ENCODE measurements at places on chromosomes 1 and 21.

DNA sequence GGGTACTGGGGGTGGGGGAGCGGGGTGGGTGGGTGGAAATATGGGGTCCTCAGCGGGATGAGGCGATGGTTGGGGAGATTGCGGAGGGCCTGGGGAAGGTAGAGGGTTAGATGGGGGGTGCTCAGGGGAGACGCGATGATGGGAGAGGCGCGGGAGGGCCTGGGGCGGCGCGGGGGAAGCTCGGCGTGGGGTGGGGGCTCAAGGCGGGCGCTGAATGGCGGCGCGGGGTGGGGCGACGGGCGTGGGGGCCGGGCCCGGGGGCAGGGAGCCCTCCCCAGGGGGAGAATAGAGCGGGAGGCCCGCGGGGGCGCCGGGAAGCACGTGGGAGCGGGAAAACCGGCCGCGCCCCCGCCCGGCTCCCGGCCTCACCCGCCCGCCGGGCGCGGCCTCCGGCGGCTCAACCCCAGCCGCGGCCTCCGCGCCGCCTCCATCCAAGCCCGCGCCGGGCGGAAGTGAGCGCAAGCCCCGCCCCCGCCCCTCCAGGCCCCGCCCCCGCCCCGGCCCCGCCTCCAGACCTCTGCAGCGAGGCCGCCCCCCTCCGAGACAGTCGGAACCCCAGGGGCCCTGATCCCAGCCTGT lies at the start of gene FAAP20:
FAAP20 (minus strand) TSS at position 454 of the 579 bp plus-strand sequence; CDS start at position 431, 23 bp downstream.
- no peak for DNase-seq

DNA sequence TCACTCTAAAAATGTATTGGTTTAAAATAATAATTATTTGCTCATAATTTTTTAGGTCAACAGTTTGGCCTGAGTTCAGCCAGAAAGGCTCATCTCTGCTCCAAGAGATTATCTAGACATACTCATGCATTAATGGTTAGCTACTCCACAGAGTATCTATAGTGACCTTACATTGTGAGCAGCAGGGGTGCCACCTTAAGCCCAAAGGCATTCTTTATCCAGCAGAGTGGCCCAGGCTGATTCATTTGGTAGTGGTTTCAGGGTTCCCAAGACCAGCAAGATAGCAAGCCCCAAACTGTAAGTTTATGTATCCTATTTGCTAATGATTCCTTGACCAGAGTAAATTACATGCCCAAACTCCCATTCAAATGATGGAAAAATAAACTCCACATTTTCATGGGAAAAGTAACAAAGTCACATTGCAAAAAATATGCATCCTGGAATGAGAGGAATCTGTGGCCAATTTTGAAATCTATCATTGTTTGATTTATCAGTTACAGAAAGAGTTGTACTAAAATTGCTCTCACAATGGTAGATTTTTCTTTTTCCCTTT lies 182.6 kb upstream of the KCNK2 start:
- DNase-seq, result no peak

DNA sequence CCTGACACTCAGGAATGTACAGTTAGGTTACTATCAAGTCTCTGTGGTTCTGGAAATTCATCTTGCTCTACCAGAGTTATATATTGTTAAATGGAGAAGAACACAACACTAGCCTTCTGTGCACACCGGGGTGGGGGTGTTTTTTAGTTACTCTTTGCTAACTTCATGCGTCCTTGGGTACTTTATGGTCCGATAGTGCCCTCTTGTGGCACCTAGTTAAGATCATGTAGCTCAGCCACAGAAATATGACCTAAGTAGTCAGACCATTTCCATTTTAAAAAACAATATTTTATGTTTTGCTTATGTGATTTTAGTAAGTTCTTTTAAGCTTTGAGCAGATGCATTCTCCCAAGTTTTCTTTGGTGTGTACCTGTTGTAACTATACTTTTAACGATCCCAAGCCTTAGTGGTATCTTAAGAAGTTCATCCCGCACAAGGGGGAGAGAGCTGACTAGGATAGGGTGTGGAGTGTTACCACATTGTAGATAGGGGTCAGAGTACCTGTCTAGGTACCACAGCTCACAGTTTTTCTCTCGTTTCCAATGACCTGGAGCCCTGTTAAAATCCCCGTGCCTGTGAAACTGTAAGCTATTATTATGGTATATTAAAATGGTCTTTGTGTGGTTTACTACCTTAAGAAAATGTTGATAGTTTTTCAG lies 20.6 kb upstream of the SH3D21 start:
- DNase-seq, result no peak

DNA sequence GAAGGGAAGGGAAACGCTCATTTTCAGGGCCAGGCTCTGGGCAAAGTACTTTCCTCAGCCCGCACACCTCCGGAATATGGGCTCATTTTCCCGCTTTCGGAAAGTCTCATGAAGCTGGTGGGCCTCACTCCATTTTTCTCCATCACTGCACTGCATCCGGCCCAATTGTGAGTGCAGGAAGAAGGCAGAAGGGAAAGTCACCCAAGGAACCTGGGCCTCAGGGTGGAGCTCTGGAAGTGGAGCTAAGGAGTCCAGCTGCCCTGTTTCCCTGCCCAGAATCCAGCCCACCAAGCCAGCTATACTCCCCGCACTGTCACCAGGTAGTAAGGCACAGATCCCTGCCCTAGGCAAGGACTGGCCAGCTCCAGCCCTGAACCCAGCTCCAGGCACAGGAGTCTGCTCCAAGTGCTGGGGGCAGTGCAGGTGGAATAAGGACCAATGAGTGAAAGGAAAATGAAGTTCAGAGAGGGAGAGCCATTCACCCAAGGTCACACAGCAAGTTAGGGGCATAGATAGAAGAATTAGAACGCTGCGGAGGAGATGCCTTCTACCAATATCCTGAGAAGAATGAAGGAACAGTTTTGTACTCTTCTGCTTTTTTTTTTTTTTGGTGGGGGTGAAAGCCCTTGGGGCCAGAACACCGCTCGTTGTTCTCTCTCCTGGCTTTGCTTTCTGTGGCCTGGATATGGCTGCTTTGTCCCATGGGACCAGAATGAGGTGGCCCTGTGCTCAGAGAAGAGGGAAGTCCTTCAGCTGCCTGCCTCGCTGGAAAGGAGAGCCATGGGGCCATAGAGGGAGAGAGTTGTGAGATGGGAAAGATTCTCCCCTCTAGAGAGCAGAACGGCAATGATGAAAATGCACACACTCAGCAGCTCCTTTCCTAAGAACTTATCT lies 10.0 kb downstream of the LRP8 start:
- DNase-seq, result no peak

GRCh38 chr1:22971161-22971560 lies 1.5 kb downstream of the LACTBL1 start:
- DNase-seq, result no peak

DNA sequence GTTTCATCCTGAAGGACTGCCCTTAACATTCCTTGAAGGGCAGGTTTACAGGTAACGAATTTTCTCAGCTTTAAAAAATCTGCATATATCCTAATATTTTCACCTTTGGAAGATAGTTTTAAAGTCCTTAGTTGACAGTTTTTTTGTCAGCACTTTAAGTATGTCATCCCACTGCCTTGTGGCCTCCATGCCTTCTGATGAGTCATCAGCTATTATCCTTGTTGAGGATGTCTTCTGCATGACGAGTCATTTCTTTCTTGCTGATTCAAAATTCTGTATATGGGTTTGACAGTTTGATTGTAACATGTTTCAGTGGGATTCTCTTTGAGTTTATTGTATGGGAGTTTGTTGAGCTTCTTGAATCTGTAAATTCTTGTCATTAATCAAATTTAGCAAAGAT lies 500.6 kb downstream of the DISC1 start:
- DNase-seq, result no peak

- no peak for DNase-seq
These were observed 10.4 kb upstream of the IFNAR2 start for GRCh38 chr21:33219300-33219699.

DNA sequence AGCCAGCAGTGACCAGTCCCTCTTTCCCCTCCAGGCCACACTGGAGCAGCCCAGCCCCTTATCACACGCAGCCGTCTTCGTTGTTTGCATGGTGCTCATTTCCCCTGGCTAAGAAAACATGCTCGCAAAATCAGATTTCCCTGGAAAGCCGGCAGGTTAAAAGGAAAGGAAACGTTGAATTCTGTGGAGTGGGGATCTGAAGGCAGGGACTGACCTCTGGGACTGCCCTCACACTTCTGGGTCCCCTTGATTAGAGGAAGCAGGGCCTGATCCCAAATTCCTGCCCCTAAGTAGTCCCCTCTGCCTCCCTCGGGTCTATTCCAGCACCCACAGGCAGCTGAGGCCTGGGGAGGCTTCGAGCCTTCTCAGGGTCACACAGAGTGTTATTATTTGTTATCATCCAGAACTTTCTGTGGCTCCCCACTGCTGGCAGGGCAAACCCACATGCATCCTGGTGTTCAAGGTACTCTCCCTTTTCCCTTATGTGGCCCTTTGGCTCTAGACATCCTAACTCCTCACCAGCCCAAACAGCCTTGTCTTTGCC lies 125.2 kb upstream of the ZBTB40 start:
- no peak for DNase-seq

- peak; percentile 22 for DNase-seq
These were observed 195.0 kb downstream of the ROR1 start for GRCh38 chr1:63968663-63969440.

DNA sequence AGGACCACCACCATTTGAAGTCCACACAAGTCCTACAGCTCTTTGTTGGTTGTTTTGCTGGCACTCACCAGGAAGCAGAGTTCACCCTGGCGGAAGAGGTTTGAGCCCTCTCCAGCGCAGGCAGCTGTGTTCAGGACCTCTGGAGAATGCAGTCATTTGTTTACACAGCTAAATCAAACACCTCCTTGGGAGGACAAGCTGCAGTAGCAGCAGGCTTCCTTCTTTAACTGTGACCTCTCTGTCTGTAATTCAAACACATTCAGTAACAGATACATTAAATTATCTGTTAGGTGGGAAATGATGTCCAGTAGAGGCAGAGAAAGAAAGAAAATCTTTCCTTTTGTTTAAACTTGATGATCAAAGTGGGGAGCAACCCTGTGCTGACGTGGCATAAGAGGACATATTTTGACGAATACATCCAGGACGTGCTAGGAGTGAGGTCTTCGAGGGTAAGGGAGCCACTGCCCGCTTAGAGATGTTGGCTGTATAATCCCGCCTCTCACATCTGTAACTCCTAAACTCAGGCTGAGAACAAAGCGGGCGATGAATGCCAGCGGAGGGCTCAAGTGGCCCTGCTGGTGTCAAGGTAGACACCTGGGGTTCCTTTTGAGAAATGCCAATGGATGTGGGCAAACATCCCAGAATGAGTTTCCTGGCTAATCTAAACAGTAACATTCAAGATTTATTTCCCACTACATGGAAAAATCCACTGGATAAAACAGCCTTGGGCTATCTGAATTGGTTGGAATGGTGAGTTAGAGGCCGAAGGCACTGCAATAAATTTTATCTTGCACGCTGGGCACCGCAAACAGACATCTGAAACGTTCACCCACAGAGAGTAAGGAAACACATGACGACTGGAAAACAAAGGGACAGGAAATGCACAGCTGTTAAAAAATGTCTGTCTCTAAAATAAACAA lies 51.7 kb downstream of the ABCA4 start:
- DNase-seq, result no peak

DNA sequence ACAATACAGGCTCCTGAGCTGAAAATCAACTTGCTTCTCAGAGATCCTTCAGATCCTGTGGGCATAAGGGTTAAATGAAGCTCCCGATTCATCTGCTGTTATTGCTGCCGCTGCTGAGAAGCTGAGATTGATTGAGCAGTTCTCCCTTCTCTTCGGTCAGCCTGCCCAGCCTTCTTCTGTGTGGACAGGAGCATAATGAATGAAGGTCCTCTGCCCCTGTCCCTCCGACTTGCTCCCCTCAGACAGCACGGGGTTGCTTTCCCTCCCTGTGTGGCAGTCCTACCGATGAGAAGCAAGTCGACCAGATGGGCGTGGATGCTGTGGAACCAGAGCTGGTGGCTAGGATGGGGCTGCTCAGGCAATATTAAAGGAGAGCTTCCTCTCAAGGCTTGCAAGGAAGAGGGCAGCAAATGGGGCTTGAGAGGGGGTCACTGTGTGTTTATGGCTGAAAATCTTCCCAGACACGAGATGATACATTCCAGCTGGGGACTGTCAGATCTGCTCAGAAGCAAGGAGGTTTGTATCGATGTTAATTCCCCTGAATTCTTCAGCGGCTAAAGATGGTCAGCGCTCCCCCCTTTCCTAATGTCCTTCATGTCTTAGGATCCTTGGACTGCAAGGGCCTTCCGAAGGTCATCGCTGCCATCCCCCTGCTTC lies 63.9 kb upstream of the GOLT1A start:
- DNase-seq, result no peak

GRCh38 chr1:51249445-51249844 lies 13.4 kb downstream of the RNF11 start:
- no peak for DNase-seq

- DNase-seq, result no peak
These were observed 379 bp downstream of the PPCS start for GRCh38 chr1:42456754-42457089.

DNA sequence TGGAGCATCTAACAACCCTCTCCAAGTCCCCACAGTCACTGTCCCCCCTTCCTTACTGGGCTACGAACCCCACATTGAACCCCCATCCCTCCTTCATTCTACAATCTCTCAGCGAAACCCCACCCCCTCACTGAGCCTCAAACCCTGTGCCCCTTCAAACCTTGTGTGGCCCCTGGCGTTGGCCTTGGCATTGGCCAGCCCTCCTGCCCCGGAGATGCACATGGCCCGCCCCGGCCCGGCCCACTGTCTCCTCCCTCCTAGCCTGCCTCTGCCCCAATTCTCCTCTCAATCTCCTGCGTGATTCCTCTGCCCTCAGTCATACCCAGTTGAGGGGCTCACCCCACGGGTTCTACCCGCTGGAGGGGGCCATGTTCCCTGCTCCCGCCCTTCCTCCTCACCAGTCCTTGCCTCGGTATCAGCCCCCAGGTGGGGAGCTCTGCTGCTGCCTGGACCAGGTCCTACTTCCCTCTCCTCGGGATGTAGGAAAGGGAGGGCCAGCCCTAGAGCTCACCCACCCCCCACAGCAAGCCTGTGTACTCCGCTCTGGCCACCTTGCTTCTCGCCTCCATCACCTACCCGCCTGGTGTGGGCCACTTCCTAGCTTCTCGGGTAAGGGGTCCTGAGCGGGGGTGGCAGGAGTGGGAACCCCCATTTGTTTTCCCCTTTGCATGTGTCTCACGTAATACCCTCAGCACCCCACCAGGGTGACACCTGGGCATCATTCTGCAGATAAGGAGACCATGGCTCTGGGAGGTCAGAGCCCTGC lies 6.6 kb downstream of the CLCNKA start:
- DNase-seq, result no peak

- peak; percentile 62 for DNase-seq
These were observed 18.9 kb downstream of the CAPN2 start for GRCh38 chr1:223731133-223731770.

DNA sequence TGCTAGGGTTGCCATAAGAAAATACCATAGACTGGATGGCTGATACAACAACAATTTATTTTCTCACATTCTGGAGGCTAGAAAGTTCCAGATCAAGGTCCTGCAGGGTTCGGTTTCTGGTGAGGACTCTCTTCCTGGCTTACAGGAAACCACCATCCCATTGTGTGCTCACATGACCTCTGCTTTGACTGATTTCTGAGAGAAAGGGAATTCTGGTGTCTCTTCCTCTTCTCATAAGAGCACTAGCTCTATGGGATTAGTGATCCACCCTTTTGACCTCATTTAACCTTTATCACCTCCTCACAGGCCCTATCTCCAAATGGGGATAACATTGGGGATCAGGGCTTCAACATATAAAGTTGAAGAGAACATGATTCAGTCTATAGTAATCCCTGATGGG lies 47.5 kb downstream of the MRPL39 start:
- no peak for DNase-seq

Measured in thoracic aorta (tissue), 2 donors.